Activated CD4-positive, alpha-beta T cell treated with anti-CD3 and anti-CD28 coated beads, Interleukin-2, Interleukin-6, amounts not matched to agents 100 ng/mL and 50 ng/mL, durations not matched to agents 16 hours and 8 hours (primary cell): ENCODE measurements at places on chromosomes 11 and 22.

- DNase-seq: peak; percentile 41
Observed at GRCh38 chr11:39374963-39375698, 2084.3 kb downstream of the LRRC4C start.

- DNase-seq: no peak
Observed at GRCh38 chr11:38219636-38220035, 1621.6 kb upstream of the RAG2 start.

DNA sequence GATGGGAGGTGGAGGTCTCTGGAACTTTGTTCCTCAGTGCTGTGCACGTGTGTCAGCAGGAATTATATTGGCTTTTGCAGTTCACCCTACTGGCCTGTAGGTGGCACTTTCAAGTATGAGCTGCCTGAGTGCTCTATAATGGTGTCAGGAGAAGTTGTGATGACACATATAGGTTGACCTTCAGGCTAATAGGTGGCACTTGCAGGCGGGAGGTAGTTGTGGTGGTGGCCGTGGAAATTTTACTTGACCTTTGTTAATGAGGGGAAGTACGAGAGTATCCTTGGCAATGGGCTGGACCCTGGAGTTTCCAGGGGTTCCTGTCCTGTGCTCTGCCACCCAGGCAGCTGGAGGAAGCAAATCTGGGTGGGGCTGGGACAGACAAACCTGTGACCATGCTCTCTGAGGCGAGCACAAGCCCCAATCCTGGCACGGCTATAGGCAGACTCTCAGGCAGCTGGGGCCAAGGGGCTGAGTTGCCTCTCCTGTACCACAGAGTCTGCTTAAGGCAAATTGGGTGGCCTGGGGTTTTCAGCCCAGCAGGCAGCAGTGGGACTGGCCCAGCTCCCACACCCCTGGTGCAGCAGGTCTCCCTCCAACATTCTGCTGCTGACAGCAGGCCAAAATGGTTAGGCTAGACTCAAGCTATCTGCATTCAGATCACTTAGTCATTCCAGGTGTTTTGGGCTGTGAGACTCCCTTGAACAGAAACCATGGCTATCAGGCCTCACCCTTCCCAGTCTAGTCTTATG is 147.5 kb upstream of the CTSC start:
- peak; percentile 71 for DNase-seq

GRCh38 chr11:112388496-112388895 is 127.8 kb upstream of the PLET1 start:
- no peak for DNase-seq
